Kidney capillary endothelial cell (primary cell): ENCODE measurements at places on chromosomes 1 and 21.
A peak's percentile ranks its signal among the peaks of the same experiment; 100 is the strongest.

GRCh38 chr1:174753131-174753530, 246.6 kb upstream of the CACYBP start:
- DNase-seq: no peak

- DNase-seq: no peak
Measured at GRCh38 chr1:208129060-208129459, 115.1 kb downstream of the PLXNA2 start.

- DNase-seq: no peak
Measured at GRCh38 chr1:52876843-52877242, 34.3 kb downstream of the ZYG11A start.

DNA sequence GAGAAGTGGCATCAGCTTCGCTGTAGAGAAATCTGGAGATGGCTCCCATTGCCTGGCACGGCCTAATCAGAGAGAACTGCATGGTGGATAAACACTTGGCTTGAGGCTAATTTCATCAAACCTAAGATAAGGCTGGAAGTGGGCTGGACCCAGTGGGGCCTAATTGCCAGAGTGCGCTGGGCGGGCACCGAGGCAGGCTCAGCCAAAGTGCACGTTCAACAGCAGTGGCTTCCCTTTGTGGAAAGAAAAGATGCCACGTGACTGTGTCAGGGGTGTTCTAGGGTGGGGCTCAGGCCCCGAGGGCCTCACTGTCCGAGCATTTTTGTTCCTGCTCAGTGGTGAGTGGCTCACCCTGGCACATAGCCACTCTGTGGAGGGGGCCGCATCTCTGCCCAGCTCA, 5.8 kb downstream of the PLCH2 start:
- DNase-seq: no peak

DNA sequence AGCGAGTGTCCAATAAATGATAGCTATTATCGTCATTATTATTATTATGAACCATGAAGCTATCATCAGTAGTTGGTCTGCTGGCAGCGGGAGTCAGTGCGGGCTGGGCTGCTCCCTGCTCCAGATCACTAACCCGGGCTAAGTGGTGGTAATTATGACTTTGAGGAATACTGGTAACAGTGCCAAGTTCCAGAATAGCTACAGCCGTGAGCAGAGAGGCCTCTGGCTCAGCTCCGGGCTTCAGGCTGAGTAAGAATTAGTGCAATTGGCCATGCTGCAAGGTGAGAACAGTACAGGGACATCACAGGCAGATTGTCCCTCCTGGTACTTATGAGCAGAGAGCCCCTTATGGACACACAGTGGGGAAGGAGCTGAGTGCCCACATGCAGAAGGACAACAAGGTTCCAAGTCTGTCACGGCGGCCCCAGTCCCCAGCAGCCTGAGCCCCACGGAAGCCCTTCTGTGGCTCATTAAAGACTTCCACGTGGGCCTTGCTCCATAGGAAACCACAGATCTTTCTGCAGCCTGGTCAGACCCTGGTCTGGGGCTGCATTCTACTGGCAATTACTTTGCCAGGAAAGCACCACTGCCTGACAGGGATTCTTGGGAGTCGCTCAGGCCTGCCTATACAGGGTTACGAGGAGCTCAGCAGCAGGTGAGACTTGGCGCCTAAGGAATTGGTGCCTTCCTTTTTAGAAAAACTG, 235.1 kb downstream of the RRAGC start:
- DNase-seq: no peak

DNA sequence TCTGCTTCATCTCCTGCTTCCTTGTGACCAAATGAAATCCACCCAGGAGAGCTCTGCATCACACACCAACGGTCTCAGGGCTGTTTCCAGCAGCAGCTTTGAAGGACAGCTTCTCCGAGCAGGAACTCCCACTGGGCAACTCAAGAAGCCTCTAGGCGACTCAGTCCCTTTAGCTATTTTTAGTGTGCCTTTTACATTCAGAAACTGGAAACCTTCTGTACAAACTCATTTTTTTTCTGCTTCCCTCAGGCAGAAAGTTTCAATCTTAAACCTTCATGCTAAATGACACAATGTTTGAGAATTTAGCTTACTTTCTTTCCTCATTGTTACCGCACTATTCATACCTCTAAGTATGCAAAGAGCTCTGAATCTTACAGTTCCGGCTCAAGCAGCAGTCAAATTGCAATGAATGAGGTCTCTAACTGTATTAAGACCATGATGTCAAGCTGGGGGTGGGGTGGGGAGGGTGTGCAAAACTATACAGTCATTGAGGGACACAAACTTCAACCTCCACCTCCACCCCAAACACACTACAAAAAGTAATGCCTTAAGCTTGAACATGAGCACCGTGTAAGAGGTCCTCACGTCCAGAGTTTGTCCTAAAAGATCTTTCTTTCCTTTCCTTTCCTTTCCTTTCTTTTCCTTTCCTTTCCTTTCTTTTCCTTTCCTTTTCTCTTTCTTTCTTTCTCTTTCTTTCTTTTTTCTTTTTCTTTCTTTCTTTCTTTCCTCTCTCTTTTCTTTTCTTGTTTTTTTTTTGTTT, 16.4 kb upstream of the TARBP1 start:
- peak; percentile 78 for DNase-seq

DNA sequence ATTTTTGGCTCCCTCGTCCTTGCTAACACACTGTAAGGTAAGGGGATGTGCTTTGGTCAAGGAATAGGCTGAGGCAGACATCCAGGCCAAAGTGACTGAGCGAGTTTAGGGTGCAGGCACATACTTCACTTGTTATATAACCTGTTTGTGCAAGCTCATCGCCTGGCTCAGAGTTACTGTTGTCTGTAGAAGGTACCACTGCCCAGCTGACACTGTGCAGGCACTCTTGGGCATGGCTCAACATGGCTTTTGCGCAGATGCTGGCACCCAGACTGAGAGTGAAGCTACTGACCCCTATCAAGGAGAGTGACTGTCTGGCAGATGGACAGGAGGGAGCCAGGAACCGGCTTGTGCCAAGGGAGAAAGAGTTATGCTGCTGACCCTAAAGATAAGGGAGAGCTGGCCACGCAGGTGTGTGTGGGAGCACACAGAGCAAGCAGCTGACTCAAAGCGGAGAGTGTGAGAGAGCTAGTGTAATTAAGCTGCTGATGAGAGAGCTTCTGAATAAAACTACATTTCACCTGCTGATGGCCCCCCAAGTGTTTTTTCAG, 307.3 kb upstream of the USP24 start:
- no peak for DNase-seq

- DNase-seq: peak; percentile 96
Measured at GRCh38 chr1:9211291-9211811, 23.2 kb upstream of the H6PD start.

DNA sequence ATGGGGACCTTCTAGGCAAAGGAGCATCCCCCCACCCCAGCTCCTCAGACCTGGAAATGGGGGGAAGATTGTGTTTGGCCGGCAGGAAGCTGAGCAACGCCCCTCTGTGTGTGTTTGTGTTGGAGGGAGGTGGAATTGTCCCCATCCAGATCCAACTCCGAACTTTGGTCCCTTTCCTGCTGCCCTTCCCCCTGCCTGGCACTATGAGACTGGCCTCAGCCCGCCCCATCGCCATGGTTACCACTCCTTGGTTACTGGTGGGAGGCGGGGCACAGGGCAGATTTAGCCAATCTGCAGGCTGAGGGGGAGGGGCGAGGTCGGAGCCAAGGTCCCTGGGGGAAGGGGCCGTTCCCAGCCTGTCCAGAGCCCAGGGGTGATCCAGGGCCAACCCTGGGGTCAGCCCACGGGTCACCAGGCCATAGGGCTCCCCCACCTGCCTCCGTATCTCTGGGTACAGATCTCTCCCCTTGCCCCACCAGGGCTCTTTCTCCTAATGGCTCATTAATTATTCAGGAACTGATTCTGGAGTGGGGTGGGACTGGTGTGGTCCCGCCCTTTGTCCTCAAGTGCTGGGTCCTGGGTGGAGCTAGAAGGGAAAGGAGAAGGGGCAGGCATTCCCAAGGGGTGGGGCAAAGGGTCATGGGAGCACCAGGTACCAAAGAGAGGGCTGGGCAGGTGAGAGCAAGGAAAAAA, 15.2 kb downstream of the PTPRF start:
- no peak for DNase-seq

- DNase-seq: no peak
Measured at GRCh38 chr1:98963064-98963758, 41.5 kb downstream of the PLPPR5 start.

DNA sequence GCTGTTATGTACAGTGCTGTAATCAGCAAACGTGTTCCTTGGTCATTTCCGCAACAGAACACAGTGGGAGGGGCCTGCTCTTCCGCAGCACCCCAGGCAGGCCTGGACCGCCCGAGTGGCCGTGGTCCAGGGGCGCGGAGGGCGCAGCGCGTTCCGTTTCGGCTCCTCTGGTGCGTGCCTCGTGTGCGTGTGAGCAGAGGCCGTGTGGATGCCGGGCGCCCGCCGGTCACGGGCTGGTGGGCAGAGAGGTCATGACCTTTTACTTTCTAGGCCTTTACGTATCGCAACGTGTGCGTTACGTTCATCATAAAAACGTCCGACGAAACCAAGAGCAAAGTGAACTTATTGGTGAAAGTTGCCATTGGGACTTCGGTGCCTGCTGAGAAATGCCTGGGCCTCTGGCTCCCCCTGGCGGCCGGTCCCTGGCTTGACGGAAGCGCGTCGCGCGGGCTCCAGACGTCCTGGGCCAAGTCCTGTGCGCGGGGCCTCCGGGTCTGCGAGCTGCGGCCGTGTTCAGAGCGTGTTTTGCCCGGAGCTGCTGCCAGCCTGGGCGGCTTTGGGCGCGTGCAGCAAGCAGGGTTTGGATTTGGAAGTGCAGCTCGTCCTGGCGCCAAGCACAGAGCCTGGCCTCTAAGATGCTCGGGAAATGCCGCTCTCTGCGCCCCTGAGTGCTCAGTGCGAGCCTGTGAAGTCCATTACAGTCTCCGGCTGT, 34.4 kb downstream of the COL18A1 start:
- peak; percentile 92 for DNase-seq

- no peak for DNase-seq
Measured at GRCh38 chr1:248733566-248733965, 22.0 kb downstream of the LYPD8 start.

DNA sequence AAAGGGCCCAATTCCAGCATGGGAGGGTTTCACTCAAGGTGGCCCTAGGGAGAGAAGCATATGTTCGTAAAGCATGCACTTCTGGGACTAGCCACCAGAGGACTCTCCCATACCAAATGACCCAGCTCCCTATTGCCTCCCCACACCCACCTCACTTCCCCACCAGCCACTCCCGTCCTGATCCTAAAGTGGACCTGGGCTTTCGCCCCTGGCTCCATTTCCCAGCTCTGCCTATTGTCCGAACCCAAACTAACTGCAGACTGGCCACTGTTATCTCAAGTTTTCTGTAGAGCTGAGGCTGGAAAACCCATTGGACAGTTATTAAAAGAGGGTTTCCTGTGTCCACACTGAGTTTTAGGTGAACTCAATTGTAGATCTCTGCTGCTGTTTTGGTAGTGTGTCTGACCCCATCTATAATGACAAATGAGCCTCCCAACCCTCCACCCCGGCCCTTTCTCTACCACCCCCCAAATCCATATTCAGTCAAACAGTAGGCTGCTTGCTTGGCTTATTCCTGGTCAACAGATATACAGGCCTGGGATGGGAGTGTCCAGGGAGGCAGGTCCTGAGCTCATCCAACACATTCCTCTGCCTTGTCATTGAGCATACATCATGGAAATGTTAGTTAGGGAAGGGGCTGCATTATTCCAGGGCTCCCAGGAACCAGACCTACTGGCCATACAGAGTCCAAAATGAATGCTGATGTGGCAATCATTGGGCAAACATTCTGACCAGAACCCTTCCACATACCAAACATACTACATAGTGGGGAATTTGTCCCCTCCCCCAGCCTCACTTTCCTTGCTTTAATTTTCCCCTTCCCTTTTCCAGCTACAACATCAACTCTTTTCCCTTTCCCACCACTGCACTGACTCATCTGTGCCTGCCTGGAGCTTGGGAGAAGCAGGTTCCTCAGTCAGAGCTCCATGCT, 59.2 kb downstream of the ABCA4 start:
- DNase-seq: peak; percentile 85

DNA sequence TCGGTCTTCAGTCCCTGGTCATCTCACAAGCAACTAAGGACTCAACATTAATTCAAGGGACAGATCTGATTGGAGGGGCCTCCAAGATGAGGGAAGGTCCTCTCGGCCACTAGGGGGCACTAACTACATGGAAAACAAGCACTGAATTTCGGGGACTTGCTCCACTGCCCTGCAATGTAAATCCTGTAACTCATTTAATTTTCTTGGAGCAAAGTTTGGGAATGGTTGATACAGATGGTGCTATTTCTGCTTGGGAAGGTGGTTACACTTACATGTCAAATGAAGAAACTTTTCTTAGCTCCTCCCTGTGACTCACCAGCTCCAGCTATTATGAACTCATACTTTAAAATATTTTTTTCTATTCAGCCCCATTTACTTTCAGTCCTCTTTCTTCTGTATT, 97.4 kb upstream of the KCNJ15 start:
- DNase-seq: peak; percentile 56

DNA sequence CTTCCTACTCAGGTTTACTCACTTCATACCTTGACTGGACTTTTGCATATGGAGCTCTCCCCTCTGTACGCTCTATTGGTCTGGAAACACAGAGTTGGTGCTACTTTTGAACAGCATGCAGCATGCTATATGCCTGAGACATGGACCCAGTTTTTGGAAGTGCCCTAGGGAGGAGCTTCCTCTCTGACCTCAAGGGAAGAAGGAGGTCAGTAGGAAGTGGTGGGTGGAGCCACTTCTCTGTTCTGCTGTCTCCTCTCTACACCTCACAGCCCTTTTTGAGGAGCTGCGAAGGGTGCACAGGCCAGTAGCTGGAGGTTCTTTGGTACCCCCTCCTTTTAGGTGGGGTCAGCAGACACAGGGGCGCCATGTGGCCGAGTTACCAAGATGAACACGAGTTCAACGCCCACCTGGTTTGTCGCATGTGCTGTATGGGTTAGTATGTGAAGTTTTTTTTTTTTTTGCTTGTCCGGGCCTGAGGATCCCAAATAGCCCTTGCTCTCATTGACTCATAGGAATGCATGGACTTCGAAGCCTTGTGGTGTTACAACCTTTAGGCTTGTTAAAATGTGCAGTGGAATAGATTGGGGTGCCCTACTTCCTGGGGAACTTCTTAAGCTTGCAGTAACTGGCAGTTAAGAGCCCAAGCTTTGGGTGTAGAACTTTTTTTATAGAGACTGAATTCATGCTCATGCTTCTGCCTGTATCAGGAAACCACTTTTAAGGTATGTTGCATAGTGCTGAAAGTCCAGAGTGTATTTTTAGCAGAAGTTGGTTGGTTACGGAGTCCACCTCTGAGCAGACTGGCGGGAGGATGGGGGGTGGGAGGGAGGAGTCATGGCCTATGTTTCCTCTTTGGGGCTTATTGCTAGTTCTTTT, 10.7 kb downstream of the MACF1 start:
- no peak for DNase-seq
